Purkinje cell (primary cell): ENCODE measurements at places on chromosomes 5 and 9. TPM values are rescaled to one million over a fixed set of nuclear protein-coding genes. Genes with fewer than 3 reads are reported as not detected.

Gene PCSK5
- polyA plus RNA-seq: 2.8 and 3.4 TPM in 2 replicates

Gene MEIKIN
- polyA plus RNA-seq: 0.85 and 1.3 TPM in 2 replicates

Gene PCDHA2
- polyA plus RNA-seq: not detected in 2 replicates

Gene SUB1
- 1,233 and 1,272 TPM in 2 replicates for polyA plus RNA-seq

Gene FANCG
- 3.2 and 6.0 TPM in 2 replicates for polyA plus RNA-seq

Gene TMEM215
- 0.69 TPM in 1 of 2 replicates, not detected in the other for polyA plus RNA-seq

Gene PCDHGB5
- polyA plus RNA-seq: 0.32 TPM in 1 of 2 replicates, not detected in the other

Gene AK8
- 0.11 and 0.77 TPM in 2 replicates for polyA plus RNA-seq

Gene FYB1
- polyA plus RNA-seq: 0.87 TPM in 1 of 2 replicates, not detected in the other

Gene CD274
- 0.27 and 1.5 TPM in 2 replicates for polyA plus RNA-seq

Gene SLCO6A1
- not detected in 2 replicates for polyA plus RNA-seq

Gene RC3H2
- polyA plus RNA-seq: 28.1 and 33.0 TPM in 2 replicates

Gene TMC1
- 0.87 TPM in 1 of 2 replicates, not detected in the other for polyA plus RNA-seq

Gene SYK
- not detected in 2 replicates for polyA plus RNA-seq

Gene ARSI
- not detected in 2 replicates for polyA plus RNA-seq

Gene CCDC192
- polyA plus RNA-seq: not detected in 2 replicates

Gene DCTN3
- 153 and 180 TPM in 2 replicates for polyA plus RNA-seq

Gene MLANA
- polyA plus RNA-seq: 0.93 TPM in 1 of 2 replicates, not detected in the other

Gene DOCK2
- polyA plus RNA-seq: 0.62 TPM in 1 of 2 replicates, not detected in the other

Gene PLK2
- polyA plus RNA-seq: 8.0 and 20.5 TPM in 2 replicates

Gene COL27A1
- polyA plus RNA-seq: 1.8 and 2.9 TPM in 2 replicates

Gene SH3GL2
- 328 and 370 TPM in 2 replicates for polyA plus RNA-seq

Gene LCN6
- polyA plus RNA-seq: not detected in 2 replicates

Gene ADRB2
- polyA plus RNA-seq: not detected in 2 replicates

Gene ACOT12
- polyA plus RNA-seq: not detected in 2 replicates

Gene AMACR
- 47.7 and 67.5 TPM in 2 replicates for polyA plus RNA-seq

Gene TAF11L8
- polyA plus RNA-seq: not detected in 2 replicates

Gene FOXD4L5
- polyA plus RNA-seq: not detected in 2 replicates

Gene PAPPA
- 0.29 and 1.4 TPM in 2 replicates for polyA plus RNA-seq

Gene PCDH12
- 0.03 TPM in 1 of 2 replicates, not detected in the other for polyA plus RNA-seq

Gene NEURL1B
- polyA plus RNA-seq: not detected in 2 replicates

Gene GPR151
- not detected in 2 replicates for polyA plus RNA-seq

Gene GHR
- 2.3 and 4.2 TPM in 2 replicates for polyA plus RNA-seq

Gene TIMD4
- polyA plus RNA-seq: 0.35 TPM in 1 of 2 replicates, not detected in the other

Gene LCN10
- not detected in 2 replicates for polyA plus RNA-seq

Gene SLC6A19
- not detected in 2 replicates for polyA plus RNA-seq

Gene ZBTB26
- polyA plus RNA-seq: 0.74 and 4.3 TPM in 2 replicates
